ENCODE measurements at places on chromosomes 13 and 19. TPM values are rescaled to one million over a fixed set of nuclear protein-coding genes. Genes with fewer than 3 reads are reported as not detected.

DNA sequence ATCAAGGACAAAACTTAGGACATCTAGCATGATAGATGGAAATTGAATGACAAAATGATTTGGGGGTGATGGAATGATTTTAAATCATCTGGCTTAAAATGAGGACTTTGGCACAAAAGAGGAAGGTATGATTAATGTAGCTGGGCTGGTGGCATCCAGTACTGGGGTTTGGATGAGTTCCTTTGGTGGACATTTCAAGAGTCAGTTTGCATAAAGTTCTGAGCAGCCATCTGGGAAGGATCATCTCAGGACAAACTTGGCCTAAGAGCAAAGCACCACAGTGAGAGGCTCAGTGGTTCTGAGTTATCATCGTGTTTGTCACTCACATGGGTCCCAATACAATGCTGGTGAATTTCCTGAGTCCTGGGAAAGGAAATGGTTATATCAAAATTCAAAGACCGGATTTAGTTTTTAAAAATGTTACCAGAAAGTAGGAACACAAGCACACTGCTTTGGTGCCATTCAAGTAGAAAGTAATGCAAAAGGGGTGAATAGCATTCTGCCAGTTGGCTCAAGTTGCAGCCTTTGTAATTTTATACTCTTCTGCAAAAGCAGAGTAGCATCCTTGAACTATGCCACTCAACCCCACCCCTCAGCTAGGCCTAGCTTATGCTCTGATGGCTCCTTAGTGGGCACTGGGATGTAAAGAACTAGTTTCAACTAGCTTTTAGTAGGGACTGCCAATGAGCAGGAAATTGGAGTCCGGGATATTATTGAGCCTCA lies 219.0 kb downstream of the COG6 start:
- DNase-seq, result peak; percentile 19

DNA sequence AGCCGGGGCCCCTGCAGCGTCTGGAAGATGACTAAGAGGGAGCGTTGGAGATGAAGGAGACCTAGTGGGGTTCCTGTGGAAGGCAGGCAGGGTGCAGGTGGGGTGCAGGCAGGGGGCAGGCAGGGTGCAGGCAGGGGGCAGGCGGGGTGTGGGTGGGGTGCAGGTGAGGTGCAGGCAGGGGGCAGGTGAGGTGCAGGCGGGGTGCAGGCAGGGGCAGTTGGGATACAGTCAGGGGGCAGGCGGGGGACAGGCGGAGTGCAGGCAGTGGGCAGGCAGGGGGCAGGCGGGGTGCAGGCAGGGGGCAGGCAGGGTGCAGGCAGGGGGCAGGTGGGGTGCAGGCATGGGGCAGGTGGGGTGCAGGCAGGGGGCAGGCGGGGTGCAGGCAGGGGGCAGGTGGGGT lies 142.8 kb downstream of the SOX1 start:
- no peak for DNase-seq

DNA sequence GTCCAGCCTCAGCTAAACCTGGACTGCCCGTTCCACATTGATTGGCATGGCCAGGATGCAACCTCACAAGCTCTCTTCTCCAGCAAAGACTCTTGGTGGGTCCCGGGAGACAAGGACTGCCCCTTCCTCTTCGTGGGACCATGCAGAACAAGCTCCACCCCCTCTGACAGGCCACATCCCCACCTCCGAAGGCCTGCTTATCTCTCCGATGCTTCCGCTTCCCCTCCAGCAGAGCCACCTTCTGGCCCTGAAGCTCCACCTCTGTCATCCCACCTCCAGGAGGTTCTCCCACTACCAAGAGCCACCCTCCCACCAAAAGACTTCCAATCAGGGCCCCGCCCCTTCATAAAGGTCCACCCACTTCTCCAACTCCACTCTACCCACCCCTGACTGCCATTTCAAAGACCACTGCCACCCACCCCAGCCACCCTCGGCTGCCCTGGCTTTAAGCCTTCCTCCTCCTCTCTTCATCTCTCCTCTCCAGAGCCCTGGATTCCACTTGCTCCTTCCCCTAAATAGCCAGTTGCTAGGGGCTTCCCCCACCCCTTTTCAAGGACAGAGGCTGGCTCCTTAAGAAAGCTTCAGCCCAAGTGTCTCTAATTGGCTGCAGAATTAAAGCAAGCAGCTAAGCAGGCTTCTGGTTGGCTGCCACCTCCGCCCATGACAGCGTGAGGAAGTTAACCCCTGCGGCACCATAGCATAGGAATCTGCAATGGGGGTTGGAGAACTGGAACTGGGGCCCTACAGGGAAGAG lies 9.9 kb downstream of the LRFN1 start:
- no peak for DNase-seq

DNA sequence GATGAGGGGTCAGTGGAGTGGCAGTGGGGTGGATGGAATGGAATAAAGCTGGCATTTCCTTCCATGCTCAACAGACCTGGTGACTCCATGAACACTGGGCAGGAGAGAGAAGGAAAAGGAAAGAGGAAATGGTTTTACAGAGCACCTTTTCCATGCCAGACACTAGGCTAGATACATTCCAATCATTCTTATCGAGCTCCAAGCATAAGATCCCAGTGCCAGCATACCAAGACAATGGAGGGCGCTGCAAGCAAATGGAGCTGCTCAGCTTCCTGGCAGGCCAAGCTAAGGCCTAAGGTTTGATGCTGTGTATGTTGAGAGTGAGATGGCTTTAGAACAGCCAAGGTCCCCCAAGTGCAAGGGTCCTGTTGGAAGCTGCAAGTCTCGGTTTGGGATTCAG lies 113.2 kb downstream of the HSPH1 start:
- no peak for DNase-seq

DNA sequence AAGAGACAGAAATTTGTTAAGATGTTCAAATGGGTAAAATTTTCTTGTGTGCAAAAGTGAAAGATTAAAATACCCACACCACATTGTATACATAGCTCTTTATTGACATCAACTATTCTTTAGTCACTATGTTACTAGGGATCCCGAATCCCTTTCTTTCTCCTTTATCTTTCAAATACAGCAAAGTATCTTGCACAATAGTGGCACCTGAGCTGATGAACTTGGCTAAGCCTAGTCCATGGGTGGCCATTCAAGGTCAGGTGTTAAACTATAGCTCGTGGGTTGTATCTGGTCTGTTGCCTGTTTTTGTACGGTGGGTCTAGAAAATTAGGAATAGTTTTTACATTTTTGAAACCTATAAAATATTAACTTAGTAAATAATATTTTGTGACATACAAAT lies 210.9 kb downstream of the SLITRK6 start:
- no peak for DNase-seq

DNA sequence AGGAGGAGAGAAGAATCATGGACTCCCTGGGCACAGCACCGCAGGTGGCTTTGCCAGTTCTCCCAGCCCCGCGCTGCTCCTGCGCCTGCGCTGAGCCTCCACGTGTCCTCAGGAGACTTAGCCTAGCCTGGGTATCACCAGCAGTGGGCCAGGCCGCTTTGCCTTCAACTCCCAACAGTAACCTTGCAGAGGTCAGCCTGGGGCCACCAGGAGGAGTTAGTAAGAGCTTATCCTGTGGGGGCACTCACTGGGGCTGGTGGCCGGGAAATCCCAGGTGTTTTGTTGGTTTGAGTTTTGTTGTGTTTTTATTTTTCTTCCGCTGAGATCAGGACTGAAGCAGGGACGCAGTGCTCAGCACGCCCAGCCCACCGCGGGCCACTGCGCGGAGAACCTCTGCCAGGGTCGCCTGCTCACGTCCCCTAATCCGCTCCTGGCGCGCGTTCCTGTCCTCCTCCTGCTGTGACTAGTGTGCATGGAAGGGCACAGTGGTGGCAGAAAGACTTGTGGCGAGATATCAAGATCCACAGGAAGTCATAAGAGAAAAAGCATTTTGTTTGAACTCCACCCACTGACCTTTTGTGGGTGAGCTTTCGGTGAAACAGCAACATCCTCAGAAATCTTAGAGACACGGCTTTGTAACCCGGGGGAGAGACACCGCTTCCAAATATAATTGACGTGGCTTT lies 207.4 kb upstream of the RFC3 start:
- DNase-seq, result peak; percentile 16

GRCh38 chr13:113648216-113648610 lies 9.8 kb downstream of the ATP4B start:
- DNase-seq, result no peak

DNA sequence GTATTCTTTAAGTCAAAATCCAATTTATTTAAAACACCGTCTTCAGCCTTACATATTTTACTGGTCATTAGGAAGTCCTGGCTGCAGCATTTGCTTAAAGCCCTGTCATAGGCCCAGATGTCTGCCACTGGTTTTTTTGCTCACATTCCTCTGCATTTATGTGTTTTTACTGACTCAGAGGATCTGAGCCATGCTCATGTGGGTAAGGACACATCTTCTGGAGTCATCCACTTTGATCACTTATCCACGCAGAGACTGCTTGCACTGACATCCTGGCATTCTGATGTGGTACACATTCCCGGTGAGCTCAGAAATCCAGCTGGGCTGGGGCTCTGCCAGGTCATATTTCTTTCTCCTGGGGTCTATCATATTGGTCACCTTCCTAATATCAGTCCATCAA lies 531.7 kb upstream of the ARGLU1 start:
- no peak for DNase-seq

DNA sequence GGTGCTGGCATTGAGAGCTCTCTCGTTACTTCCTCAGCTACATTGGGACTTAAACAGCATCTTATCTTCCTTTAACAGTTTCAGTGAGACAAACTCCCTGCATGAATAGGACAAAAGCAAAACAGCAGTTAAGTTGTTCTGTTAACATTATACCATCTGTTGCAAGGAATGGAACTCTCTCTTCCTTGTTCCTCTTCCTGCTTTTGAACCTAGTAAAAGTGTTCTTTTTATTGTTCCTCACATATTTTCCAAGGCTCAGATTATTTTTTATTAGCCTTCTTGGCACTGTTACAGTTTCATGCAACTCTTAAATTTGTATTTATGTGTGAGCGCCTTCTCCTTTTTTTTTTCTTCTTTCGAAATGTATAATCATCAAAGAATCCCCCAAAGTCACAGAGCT lies 202.6 kb upstream of the UFM1 start:
- no peak for DNase-seq

DNA sequence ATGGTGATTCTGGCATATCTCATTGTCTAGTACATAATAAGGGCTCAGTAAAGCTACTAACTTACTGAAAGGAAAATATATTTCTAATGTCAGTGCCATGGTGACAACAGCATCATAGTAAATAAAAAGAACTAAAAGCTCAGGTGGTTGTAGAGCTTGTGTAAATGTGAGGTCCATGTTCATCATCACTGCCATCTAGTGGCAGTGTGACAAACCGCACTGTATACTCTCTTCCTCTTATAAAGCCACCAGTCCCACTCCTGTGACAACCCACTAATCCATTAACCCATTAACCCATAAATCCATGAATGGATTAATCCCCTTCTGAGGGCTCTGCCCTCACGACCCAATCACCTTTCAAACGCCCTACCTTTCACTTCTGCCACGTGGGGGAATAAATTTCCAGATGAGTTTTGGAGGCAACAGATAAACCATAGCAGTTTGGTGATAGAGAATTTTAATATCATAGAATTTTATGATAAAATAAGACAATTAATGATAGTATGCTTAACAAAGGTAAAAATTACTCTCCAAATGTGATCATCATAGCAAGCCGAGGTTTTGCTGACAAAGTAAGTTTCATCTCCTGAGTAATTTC lies 160.4 kb upstream of the SGCG start:
- peak; percentile 76 for DNase-seq

DNA sequence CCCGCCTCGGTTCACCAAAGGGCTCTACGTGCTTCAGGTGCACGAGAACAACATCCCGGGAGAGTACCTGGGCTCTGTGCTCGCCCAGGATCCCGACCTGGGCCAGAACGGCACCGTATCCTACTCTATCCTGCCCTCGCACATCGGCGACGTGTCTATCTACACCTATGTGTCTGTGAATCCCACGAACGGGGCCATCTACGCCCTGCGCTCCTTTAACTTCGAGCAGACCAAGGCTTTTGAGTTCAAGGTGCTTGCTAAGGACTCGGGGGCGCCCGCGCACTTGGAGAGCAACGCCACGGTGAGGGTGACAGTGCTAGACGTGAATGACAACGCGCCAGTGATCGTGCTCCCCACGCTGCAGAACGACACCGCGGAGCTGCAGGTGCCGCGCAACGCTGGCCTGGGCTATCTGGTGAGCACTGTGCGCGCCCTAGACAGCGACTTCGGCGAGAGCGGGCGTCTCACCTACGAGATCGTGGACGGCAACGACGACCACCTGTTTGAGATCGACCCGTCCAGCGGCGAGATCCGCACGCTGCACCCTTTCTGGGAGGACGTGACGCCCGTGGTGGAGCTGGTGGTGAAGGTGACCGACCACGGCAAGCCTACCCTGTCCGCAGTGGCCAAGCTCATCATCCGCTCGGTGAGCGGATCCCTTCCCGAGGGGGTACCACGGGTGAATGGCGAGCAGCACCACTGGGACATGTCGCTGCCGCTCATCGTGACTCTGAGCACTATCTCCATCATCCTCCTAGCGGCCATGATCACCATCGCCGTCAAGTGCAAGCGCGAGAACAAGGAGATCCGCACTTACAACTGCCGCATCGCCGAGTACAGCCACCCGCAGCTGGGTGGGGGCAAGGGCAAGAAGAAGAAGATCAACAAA lies 2.6 kb downstream of the PCDH17 start:
- no peak for DNase-seq

GRCh38 chr13:71798707-71799106 lies 68.3 kb downstream of the DACH1 start:
- DNase-seq, result peak; percentile 34

ZNF69 gene
- 14.0 TPM for polyA plus RNA-seq

MEDAG gene
- 0.87 TPM for polyA plus RNA-seq

ZSCAN5B gene
- polyA plus RNA-seq, result 0.14 TPM

GIPC3 gene
- 3.1 TPM for polyA plus RNA-seq

NXNL1 gene
- 0.25 TPM for polyA plus RNA-seq

STARD13 gene
- 26.8 TPM for polyA plus RNA-seq

FXYD1 gene
- polyA plus RNA-seq, result 21.8 TPM

Measured in renal pelvis (tissue), 12 donors.